ENCODE measurements at places on chromosomes 5 and 9. TPM values are rescaled to one million over a fixed set of nuclear protein-coding genes. Genes with fewer than 3 reads are reported as not detected.

GRCh38 chr9:96161819-96162218, 140.2 kb downstream of the HSD17B3 start:
- no peak overlapping the region for H3K27ac ChIP-seq
- no peak overlapping the region for H3K4me3 ChIP-seq
- H3K36me3 ChIP-seq, result peaks cover 2% of the 10 kb centered on the region
- H3K27me3 ChIP-seq, result peaks cover 56% of the 10 kb centered on the region
- peaks cover 22% of the 10 kb centered on the region for H3K4me1 ChIP-seq
- DNase-seq, result no peak

GRCh38 chr5:33824516-33825195, 67.1 kb downstream of the ADAMTS12 start:
- H3K4me3 ChIP-seq, result no peak overlapping the region
- no peaks in the 10 kb centered on the region for H3K36me3 ChIP-seq
- H3K27me3 ChIP-seq, result no peaks in the 10 kb centered on the region

Gene ARHGEF28
- total RNA-seq, result 0.24 TPM

Gene EQTN
- not detected for total RNA-seq

Gene BARHL1
- total RNA-seq, result not detected

Gene ENTPD2
- 0.48 TPM for total RNA-seq

DNA sequence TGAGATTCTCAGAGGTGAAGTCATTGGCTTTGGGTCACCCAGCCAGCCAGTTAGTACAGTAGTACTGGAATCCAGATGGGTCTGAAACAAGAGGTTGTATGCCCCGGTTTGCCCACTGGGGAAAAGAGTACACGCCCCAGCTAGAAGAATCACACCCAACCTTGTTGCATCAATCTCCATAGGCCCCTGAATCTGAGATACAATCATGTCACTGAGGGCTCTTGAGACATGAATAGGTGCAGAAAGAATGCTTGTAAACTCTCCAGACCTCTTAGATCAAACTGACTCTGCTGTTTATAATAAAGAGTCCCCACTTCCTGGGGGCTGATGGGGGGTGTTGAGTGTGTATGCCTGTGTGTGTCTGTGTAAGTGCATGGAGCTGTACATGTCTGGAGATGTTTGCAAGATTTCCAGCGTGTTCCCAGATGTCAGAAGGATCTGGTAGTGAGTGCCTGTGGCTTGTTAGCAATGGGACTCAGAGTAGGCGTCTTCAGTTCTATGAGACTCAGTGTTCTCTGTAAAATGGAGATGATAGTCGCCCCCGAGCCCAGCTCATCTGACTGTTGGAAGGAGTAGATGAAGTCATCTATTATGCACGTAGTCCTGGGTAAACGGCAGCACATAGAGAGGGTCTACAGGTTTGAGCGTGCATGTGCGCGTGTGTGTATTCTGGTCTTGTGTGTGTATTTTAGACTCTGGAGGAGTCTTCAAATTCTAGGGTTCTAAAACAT, 48.2 kb downstream of the COL27A1 start:
- H3K4me1 ChIP-seq, result no peaks in the 10 kb centered on the region
- no peak for DNase-seq
- no peaks in the 10 kb centered on the region for H3K36me3 ChIP-seq
- H3K4me3 ChIP-seq, result no peak overlapping the region
- H3K27me3 ChIP-seq, result no peaks in the 10 kb centered on the region

- peak; percentile 6 for DNase-seq
- no peaks in the 10 kb centered on the region for H3K36me3 ChIP-seq
- H3K4me1 ChIP-seq, result peaks cover 4% of the 10 kb centered on the region
- peaks cover 5% of the 10 kb centered on the region for H3K27me3 ChIP-seq
- no peak overlapping the region for H3K27ac ChIP-seq
- H3K4me3 ChIP-seq, result no peak overlapping the region
Observed at GRCh38 chr5:2136728-2137333, 254.1 kb upstream of the IRX4 start.

DNA sequence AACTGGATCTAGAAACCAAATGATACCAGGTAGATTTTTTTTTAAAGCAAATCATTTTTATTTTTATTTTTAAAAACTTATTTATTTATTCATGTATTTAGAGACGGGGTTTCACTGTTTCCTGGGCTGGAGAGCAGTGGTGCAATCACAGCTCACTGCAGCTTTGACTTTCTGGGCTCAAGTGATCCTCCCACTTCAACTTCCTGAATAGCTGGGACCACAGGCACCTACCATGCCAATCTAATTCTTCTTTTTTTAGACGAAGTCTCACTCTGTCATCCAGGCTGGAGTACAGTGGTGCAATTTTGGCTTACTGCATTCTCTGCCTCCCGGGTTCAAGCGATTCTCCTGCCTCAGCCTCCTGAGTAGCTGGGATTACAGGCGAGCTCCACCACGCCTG, 41.3 kb upstream of the CDK20 start:
- H3K4me1 ChIP-seq, result no peaks in the 10 kb centered on the region
- no peaks in the 10 kb centered on the region for H3K27me3 ChIP-seq
- DNase-seq, result no peak
- H3K27ac ChIP-seq, result no peak overlapping the region
- H3K36me3 ChIP-seq, result no peaks in the 10 kb centered on the region

Gene CYLC2
- not detected for total RNA-seq

DNA sequence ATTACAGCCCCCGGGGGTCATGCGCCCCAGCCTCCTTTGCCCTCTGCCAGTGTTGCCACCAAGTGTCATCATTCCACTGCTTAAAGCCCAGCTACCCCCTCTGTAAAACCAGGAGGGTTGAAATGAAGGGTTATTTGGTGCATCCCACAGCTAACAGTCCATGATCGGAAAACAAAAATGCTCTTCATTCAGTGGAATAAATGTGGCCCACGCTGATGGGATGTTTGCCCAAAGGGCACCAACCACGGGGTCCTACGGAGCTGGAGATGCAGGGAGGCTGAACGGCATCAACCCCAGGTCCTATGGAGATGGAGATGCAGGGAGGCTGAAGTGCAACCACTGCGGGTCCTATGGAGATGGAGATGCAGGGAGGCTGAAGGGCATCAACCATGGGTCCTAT, 218.5 kb upstream of the IRX1 start:
- peaks cover 2% of the 10 kb centered on the region for H3K36me3 ChIP-seq
- no peak overlapping the region for H3K27ac ChIP-seq
- H3K4me3 ChIP-seq, result no peak overlapping the region
- no peaks in the 10 kb centered on the region for H3K27me3 ChIP-seq
- no peaks in the 10 kb centered on the region for H3K4me1 ChIP-seq
- DNase-seq, result no peak

Gene KIF24
- total RNA-seq, result 7.4 TPM

- H3K27ac ChIP-seq, result no peak overlapping the region
- H3K4me3 ChIP-seq, result no peak overlapping the region
- no peak for DNase-seq
- no peaks in the 10 kb centered on the region for H3K4me1 ChIP-seq
Observed at GRCh38 chr5:159877016-159877415, 39.3 kb upstream of the ADRA1B start.

GRCh38 chr9:9054354-9054992, 1254.9 kb upstream of the DMAC1 start:
- no peak overlapping the region for H3K27ac ChIP-seq
- H3K4me3 ChIP-seq, result no peak overlapping the region
- no peak for DNase-seq
- H3K4me1 ChIP-seq, result no peaks in the 10 kb centered on the region
- H3K36me3 ChIP-seq, result no peaks in the 10 kb centered on the region
- no peaks in the 10 kb centered on the region for H3K27me3 ChIP-seq

GRCh38 chr5:158525663-158526062, 574.1 kb downstream of the EBF1 start:
- H3K4me1 ChIP-seq, result no peaks in the 10 kb centered on the region
- H3K4me3 ChIP-seq, result no peak overlapping the region
- no peak for DNase-seq
- no peaks in the 10 kb centered on the region for H3K36me3 ChIP-seq
- no peak overlapping the region for H3K27ac ChIP-seq

GRCh38 chr9:109455861-109456260, 42.2 kb downstream of the PTPN3 start:
- H3K36me3 ChIP-seq, result no peaks in the 10 kb centered on the region
- DNase-seq, result no peak
- H3K4me3 ChIP-seq, result no peak overlapping the region
- H3K4me1 ChIP-seq, result no peaks in the 10 kb centered on the region
- H3K27me3 ChIP-seq, result peaks cover 50% of the 10 kb centered on the region
- H3K27ac ChIP-seq, result no peak overlapping the region

Gene CDC20B
- 0.10 TPM for total RNA-seq

Gene EDIL3
- not detected for total RNA-seq

Gene GNA14
- total RNA-seq, result not detected

GRCh38 chr5:176384991-176385390, 3.4 kb downstream of the NOP16 start:
- peaks cover 35% of the 10 kb centered on the region for H3K4me1 ChIP-seq
- H3K27me3 ChIP-seq, result no peaks in the 10 kb centered on the region
- no peak for DNase-seq
- peak overlapping the region; percentile 16 for H3K27ac ChIP-seq
- H3K4me3 ChIP-seq, result no peak overlapping the region

DNA sequence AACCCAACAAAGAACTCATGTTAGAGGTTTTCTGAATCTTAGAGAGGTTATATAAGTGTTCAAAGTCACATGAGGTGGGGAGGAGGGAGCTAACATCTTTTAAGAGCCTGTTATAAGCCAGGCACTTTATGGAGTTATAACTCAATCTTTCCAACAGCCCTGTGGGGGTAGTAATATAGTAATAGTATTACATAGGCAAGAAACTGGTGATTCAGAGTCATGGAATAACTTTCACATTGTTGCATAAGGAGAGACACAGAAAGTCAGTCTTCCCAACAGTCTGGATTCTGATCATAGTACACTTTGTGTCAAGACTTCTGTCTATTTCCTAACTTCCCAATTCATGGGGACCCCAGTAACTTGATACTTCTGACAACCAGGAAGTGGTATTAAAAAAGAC, 89.2 kb downstream of the ACER2 start:
- DNase-seq, result no peak
- H3K4me1 ChIP-seq, result peaks cover 12% of the 10 kb centered on the region
- no peaks in the 10 kb centered on the region for H3K36me3 ChIP-seq
- no peak overlapping the region for H3K4me3 ChIP-seq
- H3K27ac ChIP-seq, result no peak overlapping the region

DNA sequence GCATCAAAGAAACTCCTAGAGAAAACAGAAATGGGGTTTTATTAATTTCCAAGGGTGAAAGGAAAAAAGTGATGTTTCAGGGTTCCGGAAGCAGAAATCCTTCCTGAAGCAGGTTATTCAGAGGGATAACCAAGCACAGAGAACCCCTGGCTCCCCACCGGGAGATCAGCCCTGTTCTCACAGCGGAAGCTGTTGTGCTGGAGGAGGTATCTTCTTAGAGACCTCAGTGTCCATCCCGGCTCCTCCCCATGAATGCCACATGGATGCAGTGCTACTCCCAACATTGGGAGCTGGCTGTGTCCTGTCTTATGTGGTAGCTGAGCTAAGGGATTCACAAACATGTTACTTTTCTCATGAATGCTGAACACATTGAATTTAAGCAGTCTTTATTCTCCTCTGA, 80.9 kb upstream of the IRX2 start:
- no peak for DNase-seq
- H3K36me3 ChIP-seq, result no peaks in the 10 kb centered on the region
- H3K4me1 ChIP-seq, result no peaks in the 10 kb centered on the region
- H3K27ac ChIP-seq, result no peak overlapping the region
- H3K4me3 ChIP-seq, result no peak overlapping the region

Gene ADCY2
- total RNA-seq, result not detected

DNA sequence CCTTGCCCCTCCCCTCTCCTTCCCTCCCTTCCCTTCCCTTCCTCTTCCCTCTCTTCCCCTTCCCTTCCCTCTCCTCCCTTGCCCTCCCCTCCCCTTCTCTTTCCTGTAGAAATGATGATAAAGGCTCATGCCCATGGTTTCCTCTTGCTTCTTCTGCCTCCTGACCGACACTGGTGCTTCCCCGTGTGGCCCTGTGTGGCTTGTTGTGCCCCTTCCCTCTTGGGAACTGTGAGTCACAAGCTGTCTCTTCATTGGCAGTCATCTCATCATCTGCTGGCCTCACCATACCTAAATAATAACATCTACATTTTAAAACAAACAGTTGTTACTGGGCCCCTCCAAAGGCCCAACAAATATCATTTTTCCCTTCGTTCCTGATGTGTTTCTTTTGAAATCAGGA, 11.7 kb upstream of the CARNMT1 start:
- H3K4me1 ChIP-seq, result peaks cover 10% of the 10 kb centered on the region
- H3K36me3 ChIP-seq, result no peaks in the 10 kb centered on the region
- H3K27ac ChIP-seq, result no peak overlapping the region
- no peak overlapping the region for H3K4me3 ChIP-seq
- peaks cover 3% of the 10 kb centered on the region for H3K27me3 ChIP-seq
- DNase-seq, result peak; percentile 31

DNA sequence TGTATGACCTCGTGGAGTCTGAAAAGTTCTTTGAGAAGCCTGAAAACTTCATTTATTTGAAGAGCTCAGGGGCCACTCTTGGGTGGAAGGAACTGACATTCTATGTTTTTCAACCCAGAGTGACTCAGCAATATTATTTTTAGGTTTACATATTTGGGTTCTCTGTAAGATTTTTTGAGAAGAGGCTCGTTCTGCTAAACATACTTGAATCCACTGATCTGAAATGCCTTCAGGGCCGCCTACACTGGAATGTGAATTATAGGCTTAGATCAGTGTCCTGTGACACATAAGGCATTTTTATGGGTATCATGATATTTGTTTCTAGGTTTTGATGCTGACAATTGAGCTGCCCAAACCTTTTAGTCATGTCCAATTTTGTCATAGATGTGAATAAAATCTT, 86.2 kb downstream of the PSAT1 start:
- H3K4me3 ChIP-seq, result no peak overlapping the region
- no peaks in the 10 kb centered on the region for H3K27me3 ChIP-seq
- H3K36me3 ChIP-seq, result no peaks in the 10 kb centered on the region
- H3K27ac ChIP-seq, result no peak overlapping the region
- H3K4me1 ChIP-seq, result no peaks in the 10 kb centered on the region

Gene GADD45G
- total RNA-seq, result 6.0 TPM

Gene FRMD3
- 0.38 TPM for total RNA-seq

DNA sequence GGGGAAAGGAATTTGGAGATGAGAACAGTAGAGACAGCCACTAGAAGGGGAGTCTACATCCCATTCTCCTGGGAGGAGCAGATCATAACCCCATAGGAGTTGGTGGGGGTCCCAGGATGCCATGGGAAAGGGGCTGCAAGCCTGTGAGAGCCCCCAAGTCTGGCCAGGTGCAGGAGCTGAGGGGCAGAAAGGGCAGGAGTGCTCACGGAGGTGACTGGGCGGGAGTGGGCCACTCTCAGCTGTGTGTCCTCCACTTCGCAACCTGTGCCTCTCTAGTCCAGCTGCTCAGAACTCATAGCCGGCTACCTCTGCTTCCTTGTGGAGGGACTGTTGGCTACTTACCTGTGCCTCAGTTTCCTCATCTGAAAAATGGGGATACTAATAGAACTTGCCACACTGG, 263.9 kb downstream of the FSTL4 start:
- H3K36me3 ChIP-seq, result no peaks in the 10 kb centered on the region
- H3K4me1 ChIP-seq, result peaks cover 5% of the 10 kb centered on the region
- peaks cover 17% of the 10 kb centered on the region for H3K27me3 ChIP-seq
- no peak overlapping the region for H3K4me3 ChIP-seq
- no peak for DNase-seq

GRCh38 chr5:123819833-123820232, 307.9 kb downstream of the CSNK1G3 start:
- H3K27ac ChIP-seq, result no peak overlapping the region
- no peaks in the 10 kb centered on the region for H3K27me3 ChIP-seq
- no peaks in the 10 kb centered on the region for H3K36me3 ChIP-seq
- H3K4me1 ChIP-seq, result no peaks in the 10 kb centered on the region
- DNase-seq, result no peak
- H3K4me3 ChIP-seq, result no peak overlapping the region

Gene FAM163B
- total RNA-seq, result not detected

All from activated T-cell treated with anti-CD3 and anti-CD28 coated beads, Interleukin-2, amount 50 U/mL, for 72 hours (primary cell).